ENCODE measurements at places on chromosomes 7 and 10.

DNA sequence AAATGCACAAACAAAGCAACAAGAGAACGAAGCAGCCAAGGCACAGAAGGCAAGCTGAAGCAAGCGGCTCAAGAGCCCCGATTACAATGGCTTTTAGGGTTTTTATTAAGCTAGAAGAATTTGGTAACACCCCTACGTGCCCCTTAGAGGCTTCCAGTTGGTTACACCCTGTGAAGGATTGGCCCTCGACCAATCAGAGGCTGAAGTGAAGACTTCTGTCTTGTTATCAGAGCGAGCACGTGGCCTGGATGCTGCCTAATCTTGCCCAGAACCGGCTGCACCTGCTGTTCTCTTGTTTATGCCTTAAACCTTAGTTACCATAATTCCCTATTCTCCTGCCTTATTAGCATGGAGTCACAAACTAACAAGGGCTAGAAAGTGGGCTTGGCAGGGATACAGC is 21.4 kb downstream of the KCNK18 start:
- no peak for DNase-seq

GRCh38 chr7:55508221-55509011 is 63.9 kb downstream of the VOPP1 start:
- no peak for DNase-seq

- DNase-seq: no peak
Observed at GRCh38 chr10:7170626-7171322, 240.1 kb downstream of the SFMBT2 start.

DNA sequence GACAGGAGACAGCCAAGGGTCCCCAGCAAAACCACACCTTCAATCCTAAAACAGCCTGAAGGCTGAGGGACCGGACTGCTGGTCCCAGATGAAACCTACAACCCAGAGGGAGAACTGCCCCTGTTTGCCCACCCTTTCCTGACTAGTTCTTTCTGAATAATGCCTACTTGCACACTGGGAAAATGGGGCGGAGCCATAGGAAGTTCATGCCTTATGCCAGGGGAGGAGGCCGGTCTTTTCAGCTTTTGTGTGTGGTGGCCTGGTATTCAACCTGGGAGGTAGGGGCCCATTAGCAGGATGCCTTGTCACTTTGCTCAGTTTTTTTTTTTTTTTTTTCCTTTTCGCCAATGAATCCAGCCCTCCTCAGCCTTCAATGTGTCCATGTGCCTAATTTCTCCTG is 20.7 kb downstream of the TOMM7 start:
- no peak for DNase-seq

DNA sequence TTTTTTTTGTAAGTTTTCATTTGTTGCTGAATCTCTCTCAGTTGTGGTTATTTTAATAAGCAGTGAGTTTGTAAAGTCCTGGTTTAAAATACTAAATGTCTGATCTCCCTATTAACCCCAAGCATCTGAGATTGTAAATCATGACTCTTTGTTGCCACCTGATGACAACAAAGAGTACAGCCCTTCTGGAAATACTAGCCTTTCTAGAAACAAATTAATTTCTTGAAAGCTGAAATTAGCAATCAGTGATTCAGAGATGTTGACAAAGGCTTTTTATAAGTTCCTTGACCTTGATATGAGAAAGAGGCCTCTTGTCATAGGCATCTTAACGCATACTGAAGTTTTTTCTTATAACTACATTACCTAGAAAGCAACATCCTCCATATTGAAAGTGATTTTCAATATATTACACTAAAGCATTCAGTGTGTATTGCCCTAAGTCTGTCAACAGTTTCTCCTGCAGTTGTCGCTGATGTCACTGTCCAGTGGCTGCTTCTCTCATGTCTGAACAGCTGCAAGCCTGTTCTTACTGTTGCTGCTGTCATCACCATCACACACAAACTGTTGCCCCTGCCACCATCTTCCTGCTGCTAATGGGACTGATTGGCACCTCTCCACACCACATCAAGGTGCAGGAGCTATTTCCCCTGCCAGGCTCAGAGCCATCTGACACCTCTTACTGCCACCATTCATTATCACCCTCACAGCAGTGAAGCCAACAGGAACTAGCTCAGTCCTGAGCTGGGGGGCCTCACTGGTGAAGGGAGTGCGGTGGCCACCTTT is 95.1 kb upstream of the LRGUK start:
- no peak for DNase-seq

DNA sequence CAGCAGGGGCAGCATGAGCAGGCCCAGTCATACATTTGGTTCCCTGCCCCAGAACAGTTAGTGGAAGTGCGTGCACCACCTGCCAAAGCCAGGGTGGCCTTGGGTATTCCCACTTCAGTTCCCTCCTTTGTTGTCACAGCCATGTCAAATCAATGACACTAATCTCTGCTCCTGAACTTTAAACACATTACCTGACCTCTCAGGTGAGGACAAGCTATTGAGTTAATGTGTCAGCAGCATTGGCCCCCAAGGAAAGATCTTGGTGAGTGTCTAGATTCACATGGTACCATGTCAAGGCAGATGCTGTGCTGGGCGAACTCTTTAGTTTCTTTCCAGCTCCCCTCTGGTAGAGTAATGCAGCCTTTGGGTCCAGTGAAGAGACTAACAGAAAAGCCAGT is 2.1 kb downstream of the CYP3A5 start:
- DNase-seq: no peak

DNA sequence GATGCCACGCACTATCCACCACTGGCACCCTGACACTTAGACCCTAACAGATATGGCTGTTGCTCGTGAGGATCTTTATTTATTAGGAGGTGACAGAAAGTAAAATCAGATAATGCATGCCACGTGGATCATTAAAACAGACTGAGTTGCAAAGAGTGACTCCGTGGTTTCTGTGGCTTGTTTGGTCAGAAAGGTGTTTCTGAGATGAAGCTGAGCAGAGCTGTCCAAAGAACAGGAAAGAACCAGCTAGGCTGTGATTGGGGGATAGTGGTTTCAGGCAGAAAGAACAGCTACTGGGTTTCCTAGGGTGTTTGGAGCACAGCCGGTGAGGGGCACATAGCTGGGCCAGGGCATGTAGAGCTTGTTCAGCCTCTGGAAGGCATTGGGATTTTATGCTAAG is 34.4 kb downstream of the CSGALNACT2 start:
- DNase-seq: no peak

GRCh38 chr10:19970256-19970655 is 154.0 kb downstream of the PLXDC2 start:
- no peak for DNase-seq

DNA sequence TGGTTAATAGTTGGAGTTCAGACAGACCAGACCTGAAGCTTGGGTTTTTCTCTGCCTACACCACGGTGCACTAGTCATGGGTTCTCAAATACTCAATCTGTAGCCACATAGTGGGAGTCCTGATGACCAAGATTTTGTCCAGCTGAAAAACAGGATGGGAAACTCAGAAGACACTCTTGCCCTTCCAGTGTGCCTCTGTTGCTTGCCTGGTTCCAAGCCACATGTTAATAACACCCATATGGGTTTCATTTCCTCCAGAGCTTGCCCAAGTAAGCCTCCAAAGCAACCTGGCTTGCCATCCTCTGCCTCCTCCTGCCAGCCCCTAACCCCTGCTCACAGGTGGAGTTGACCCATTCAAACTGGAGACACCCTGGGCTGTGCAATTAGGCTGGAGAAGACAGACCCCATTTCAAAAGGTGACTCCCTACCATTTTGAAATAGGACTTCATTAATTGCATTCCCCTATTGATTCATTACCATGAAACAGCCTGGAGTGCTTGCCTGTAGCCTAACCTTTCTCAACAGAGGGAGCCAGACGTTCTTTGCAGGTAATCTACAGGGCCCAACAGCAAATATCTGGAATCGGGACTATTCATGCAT is 108.0 kb upstream of the HABP2 start:
- no peak for DNase-seq

DNA sequence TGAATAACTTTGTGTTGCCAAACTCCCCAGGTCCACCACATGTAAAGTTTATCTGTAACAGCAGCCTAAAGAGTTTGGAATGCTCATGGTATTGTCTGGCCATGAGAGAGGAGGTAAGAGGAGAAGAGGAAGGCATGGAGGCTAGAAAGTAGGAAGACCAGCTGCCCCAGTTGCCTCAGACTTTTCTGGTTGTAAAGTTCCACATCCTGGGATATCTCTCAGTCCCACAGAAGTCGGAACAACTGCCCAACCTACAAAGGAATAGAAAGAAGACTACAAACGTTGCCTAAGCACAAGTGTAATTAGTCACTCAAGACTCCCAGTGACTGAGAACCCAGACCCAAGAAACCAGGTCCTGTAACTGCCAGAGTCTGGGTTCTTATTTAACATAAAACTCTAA is 47.3 kb downstream of the CREB3L2 start:
- DNase-seq: no peak

DNA sequence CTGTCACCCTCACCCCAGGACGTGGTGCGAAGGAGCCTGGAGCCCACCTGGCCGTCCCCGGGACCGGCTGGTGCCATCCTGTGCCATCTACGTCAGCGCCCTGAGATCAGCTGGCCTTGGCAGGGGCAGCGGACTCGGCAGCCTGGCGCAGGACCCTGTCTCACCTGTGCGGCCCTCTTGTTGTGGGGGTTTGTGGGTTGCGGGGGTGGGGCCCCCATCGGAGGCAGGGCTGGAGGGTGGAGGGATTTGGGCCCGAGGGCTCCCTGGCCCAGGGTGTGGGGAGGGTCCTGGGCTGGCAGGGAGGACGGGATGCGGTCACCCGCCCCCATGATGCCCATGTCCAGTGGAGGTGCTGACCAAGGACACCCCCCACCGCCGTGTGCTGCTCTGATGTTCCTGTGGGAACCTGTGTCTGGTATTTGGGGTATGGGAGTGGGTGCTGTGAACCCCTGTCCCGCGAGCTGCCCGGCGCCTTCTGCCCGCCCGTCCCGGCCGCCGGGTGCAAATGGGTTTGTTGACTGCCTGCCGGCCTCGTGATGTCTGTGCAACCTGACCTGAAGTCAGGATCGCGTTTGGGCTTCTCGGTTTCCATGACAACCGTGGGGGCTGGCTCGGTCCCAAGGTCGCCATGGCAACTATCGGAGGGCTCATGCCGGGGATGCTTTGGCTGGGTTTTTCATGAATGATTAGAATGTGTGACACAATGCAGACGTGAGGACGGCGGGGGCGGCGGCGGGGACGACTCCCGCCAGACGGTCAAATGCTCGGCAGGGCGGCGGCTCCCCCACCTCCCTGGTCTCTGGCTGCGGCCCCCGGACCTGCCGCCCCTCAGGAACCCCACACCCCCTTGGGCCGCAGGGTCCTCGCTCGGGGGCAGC is 7.3 kb downstream of the MAFK start:
- DNase-seq: no peak

- DNase-seq: no peak
Observed at GRCh38 chr7:1644341-1645070, 25.6 kb upstream of the ELFN1 start.

DNA sequence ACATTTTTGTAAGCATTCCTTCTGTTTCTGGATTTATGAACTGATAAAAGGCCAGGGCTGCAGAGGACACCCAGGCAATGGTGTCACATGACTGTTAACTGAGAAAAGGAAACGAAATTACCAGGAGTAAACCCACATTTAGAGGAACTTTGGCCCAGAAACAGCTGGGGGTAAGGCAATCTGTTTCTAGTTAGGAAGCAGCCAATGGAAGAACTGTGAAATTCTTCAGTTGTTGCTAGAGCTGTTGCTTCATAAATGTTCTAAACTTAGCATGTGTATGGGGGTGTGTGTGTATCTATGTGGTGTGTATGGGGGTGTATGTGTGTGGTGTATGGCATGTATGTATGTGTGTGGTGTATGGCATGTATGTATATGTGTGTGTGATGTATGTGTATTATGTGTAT is 11.8 kb upstream of the PDCD4 start:
- DNase-seq: peak; percentile 37

DNA sequence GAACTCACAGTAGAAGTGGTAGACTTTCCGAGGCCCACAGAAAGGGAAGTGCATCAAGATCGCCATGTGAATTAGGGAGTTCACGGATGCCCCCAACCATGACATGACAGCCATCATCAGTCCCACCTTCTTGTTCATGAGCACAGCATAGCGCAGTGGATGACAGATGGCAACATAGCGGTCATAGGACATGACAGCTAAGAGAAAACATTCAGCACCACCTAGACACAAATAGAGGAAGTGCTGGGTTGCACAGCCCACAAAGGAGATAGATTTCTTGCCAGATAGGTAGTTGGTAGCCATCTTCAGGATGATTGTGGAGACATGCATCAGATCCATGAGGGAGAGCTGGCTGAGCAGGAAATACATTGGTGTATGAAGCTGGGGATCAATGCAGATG is 342 bp downstream of the OR2AE1 start:
- no peak for DNase-seq

DNA sequence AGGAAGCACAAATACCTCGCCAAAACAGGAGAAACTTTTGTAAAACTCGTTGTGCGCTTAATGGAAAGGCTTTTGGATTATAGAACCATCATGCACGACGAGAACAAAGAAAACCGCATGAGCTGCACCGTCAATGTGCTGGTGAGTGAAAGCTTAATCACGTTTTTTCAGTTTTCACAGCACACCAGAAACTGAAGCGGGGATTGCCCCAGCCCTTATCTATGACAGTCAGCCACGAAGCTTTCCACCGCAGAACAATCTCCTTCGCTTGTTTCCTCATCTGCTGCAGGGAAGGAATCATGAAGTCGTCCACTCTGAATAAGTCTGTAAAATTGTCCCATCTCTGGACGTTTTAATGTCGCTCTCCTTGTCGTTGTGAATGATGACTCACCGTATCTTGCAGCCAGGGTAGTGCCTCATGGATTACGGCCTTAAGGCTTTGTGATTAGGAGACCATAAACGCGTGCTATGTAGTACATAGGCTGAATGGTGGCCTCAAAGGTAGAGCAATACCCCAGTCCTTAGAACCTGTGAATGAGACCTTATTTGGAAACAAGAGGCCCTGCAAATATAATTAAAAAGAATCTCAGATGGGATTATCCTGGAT is 174.9 kb upstream of the NPS start:
- no peak for DNase-seq

DNA sequence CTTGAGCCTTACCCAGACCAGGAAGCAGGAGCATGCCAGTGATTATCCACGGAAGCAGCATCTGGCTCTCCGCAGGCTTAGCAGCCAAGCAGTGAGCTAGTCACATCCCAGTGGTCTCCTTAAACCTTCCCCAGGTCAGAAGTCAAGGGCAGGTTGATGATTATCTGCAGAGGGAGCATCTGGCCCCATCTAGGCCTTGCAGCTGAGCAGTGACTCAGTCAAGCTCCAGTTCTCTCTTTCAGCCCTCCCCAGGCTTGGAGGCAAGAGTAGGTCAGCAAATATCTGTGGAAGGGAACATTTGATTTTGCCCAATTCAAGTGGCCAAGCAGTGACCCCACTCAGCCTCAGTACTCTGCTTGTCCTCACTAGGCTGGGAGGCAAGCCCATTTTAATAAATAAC is 61.6 kb downstream of the ANKRD7 start:
- no peak for DNase-seq

DNA sequence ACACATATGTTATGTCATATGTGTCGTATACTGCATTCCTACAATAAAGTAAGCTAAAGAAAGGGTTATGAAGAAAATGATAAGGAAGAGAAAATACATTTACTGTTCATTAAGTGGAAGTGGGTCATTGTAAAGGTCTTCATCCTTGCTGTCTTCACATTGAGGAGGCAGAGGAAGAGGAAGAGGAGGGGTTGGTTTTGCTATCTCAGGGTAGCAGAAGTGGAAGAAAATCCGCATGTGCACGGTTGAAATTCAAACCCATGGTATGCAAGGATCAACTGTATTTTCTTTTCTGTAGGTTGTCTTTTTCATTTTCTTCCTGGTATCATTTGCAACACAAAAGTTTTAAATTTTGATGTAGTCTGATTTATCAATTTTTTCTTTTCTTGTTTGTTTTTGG is 6.3 kb downstream of the PLEKHA8 start:
- DNase-seq: no peak

- no peak for DNase-seq
Observed at GRCh38 chr10:118842843-118843624, 88.3 kb upstream of the CACUL1 start.
